ENCODE measurements at places on chromosomes 1 and 21.

DNA sequence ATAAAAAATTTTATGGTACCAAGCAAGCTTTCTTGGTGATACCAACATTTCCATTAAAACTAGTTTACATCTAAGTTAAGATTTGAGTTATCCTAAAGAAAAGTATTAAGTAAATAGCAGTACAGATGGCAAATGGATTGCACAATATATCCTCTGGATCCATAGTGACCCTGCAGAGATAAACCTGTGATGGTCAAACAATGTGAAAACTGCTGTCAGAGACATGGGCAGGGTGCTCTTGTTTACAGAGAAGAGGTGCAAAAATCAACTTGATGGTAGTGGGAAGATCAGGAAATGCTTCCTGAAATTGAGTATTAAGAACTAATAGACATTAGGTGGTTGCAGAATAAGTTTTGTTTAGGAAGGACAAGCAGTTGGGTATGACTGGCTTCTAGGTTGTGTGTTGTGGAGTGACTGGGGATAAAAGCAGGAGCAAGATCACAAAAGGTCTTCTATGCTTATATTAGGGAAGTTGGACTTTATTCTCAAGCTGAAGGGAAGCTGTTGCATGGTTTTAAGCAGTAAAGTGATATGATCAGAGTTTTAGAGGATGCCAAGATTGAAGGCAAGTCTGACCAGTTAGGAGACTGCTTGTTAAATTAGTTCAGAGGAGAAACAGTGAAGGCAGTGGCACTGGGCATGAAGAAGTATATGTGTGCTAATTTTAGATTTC is 9.9 kb downstream of the TTC3 start:
- DNase-seq: no peak

GRCh38 chr1:152770411-152770810 is 4.5 kb upstream of the LCE1F start:
- no peak for DNase-seq

- no peak for DNase-seq
Observed at GRCh38 chr1:62951428-62951827, 167.5 kb downstream of the ATG4C start.

DNA sequence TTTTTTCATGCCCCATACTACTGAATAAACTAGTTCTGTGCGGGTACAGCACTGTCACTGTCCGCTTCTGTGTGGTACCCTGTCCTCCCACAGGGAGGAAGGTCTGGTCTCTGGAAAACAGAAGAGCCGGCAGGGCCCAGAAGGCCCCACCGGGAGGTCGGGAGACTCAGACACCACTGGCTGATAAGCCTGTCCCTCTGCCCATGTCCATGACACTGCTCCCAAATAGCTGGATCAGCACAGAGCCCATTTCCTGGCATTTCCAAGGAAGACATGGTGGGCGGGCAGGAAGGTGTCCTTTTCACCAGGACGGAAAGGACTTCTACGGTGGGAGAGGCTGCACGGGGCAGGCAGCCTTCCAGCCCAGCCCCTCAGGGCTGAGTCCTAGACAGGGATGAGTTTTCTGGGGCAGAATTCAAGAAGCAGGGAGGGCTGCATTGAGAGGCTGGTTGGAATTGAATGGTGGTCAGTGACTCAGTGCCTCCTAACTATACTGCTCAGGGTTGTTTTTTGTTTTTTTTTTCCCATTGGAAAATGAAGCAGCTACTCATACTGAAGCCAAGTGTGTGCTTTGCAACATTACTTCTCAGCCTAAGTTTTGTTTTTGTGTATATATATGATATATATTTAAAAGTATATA is 7.1 kb downstream of the PSRC1 start:
- DNase-seq: no peak

- DNase-seq: no peak
Observed at GRCh38 chr1:228927946-228928898, 192.9 kb downstream of the RHOU start.

GRCh38 chr1:117565076-117565556 is 40.7 kb upstream of the TENT5C start:
- no peak for DNase-seq

GRCh38 chr1:202367271-202367670 is 18.8 kb downstream of the PPP1R12B start:
- no peak for DNase-seq

GRCh38 chr21:42306366-42307035 is 8.7 kb downstream of the TFF3 start:
- no peak for DNase-seq

DNA sequence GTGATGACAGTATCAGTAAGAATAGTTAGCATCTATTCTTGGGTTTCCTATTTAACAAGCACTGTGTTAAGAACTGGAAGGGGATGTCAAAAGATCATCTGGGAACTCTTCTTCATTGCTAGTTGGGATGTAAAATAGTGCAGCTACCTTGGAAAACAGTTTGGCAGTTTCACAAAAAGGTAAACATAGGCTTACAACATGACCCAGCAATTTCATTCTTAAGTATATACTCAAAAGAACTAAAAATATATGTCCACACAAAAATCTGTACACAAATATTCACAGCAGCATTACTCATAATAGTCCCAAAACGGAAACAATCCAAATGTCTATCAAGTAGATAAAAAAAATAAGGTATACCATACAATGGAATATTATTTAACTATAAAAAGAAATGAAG is 45.7 kb downstream of the DIPK1A start:
- no peak for DNase-seq

DNA sequence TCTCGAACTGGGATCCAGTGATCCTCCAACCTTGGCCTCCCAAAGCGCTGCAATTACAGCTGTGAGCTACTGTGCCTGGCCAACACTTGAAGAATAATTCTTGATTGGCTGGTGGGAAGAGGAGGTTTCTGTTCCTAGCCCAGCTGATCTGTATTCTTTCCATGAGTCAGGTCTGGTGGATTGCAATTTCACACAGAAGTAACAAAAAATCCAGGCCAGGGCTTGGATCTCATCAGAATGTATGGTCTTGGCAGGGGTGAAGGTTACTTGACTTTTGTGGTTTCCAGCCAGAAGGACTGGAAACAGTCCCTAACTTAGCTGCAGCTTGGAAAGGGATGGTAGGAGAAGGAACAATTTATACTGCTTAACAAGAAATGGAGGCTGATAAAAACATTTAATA is 5.1 kb upstream of the HP1BP3 start:
- DNase-seq: no peak

DNA sequence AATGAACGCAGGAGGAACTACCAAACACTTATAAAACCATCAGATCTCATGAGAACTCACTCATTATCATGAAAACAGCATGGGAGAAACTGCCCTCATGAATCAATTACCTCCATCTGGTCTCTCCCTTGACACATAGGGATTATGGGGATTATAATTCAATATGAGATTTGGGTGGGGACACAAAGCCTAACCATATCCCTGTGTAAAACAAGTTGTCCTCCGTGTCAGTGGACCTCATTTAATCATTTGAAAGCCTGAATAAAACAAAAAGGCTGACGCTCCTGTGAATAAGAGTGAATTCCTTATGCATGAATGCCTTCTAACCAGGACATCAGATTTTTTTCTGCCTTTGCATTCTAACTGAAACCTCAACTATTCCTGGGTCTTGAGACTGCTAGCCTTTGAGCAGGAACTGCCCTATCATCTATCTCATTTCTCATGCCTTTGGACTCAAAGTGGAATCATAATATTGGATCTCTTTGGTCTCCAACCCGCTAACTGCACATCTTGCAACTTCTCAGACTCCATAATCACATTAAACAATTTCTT is 648.8 kb downstream of the ADGRL2 start:
- no peak for DNase-seq

All from A549 (cell line).